SK-N-DZ (cell line): ENCODE measurements at places on chromosomes 5 and 9.

DNA sequence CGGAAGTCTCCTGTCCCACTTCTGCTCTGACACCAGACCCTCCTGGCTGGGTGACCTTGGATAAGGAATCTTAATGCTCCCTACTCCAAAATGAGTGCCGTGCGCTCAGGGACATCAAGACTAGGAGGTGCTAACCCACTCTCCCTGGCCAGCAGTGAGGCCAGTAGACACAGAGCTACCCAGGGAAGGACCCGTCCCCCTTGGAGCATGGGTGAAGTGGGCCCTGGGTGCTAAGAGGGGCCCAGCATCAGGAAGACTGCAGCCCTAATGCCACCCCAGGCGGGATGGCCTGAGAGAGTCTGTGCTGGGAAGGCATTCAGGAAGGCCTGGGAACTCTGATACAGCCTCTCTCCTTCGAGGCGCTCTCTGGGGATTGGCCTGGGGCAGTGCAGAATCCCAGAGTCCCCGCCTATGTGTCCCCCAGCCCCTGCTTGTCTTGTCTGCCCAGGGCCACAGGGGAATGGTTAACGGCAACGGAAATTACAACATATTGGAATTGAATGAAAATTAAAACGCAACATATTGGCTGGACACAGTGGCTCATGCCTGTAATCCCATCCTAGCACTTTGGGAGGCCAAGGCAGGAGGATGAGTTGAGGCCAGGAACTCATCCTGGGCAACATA is 29.7 kb upstream of the RNU6ATAC start:
- DNase-seq: no peak

DNA sequence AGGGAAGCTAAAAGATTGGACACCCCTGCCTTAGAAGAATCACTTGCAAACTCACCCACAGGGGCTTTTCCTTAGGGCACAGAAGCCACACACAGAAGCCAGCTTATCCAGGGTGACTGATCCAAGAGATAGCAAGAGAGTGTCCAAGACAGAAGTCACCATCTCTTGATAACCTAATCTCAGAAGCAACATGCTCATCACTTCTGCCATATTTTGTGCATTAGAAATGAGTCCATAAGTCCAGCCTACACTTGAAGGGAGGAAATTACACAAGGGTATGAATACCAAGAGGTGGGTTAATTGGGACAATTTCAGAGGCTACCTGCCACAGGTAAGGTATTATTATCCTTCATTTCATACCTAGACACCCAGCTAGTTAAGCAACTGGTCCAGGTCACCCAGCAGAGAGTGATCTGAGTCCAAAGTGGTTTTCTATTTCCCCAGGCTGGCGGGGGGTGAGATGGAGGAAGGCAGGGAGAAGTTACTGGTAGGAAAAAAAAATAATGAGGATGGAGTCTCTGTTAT is 3.7 kb upstream of the ERGIC1 start:
- no peak for DNase-seq

DNA sequence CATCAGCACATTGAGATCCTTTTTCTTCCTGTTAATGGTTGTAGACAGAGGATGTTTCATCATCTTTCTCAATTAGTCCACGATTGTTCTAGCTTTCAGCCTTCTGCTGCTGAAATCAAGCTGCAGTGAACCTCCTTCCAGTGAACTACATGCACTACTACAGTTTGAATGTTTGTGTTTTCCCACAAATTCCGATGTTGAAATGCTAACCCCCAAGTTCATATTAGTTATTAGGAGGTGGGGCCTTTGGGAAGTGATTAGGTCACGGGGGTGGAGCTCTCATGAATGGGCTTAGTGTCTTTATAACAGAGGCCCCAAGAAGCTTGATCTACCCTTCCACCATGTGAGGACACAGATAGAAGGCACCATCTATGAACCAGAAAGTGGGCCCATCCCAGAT is 32.9 kb downstream of the NSG2 start:
- no peak for DNase-seq

GRCh38 chr5:176725521-176726280 is 78.4 kb downstream of the TSPAN17 start:
- no peak for DNase-seq

- DNase-seq: no peak
Observed at GRCh38 chr5:173832386-173832785, 55.8 kb upstream of the CPEB4 start.

GRCh38 chr9:92181296-92181695 is 66.1 kb upstream of the SPTLC1 start:
- DNase-seq: no peak

- no peak for DNase-seq
Observed at GRCh38 chr5:6540111-6540827, 91.6 kb downstream of the UBE2QL1 start.

GRCh38 chr5:10303699-10304170 is 4.0 kb downstream of the CMBL start:
- DNase-seq: no peak

DNA sequence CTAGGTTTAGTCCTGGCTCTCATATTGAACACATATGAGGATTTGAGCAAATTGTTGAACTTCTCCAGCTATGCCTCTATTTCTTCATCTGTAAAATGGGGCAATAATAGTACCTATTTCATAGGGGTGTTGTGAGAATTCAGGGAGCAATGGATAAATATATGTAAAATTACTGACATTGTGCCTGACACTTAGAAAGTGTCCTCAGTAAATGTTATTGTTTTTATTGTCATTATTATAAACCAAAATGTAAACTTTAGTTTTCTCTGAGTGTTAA is 101.7 kb downstream of the ANGPTL2 start:
- no peak for DNase-seq

DNA sequence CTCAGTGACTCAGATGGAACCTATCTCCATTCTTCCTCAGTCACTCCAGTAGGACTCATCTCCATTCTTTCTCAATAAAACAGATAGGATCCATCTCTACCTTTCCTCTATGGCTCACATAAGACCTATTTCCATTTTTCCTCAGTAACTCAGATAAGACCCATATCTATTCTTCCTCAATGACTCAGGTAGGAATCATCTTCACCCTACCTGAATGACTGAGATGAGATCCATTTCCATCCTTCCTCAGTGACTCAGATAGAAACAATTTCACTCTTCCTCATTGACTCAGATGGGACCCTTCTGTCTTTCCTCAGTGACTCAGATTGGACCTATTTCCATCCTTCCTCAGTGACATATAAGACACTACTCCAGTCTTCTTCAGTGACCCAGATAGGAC is 165.1 kb downstream of the FBXO4 start:
- DNase-seq: no peak

- no peak for DNase-seq
Observed at GRCh38 chr9:79617395-79617794, 45.6 kb downstream of the TLE4 start.

- DNase-seq: no peak
Observed at GRCh38 chr9:24351973-24352372, 193.7 kb downstream of the IZUMO3 start.

DNA sequence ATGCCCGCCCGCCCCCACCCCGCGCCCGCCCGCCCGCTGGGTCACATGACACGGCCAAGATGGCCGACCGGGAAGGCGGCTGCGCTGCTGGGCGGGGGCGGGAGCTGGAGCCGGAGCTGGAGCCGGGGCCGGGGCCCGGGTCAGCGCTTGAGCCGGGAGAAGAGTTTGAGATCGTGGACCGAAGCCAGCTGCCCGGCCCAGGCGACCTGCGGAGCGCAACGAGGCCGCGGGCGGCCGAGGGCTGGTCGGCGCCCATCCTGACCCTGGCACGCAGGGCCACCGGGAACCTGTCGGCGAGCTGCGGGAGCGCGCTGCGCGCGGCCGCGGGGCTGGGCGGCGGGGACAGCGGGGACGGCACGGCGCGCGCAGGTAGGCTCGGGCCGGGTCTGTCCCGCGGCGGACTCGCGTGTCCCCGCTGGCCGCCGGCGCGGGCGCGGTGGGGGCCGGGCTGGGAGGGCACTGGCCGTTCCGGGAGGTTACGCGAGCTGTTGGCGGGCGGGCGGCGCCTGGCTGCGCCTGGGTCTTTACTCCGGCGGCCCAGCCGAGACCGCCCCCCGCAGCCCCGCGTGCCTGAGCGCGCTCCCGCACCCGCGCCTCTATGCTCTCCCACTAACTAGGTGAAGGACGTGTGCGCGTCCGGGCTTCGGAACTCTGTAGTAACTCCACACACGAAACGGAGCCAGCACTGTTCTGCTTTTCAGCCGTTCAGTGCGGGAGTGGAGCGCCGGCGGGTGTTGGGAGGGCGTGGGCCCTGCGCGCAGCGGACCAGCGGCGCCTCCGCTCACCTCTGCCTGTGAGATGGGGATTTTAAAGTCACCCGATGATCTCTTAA is at the start of gene RUFY1:
TSS of gene RUFY1 (plus strand) at position 44 of the 832 bp plus-strand sequence. CDS start at position 60, 16 bp downstream.
- peak; percentile 65 for DNase-seq

DNA sequence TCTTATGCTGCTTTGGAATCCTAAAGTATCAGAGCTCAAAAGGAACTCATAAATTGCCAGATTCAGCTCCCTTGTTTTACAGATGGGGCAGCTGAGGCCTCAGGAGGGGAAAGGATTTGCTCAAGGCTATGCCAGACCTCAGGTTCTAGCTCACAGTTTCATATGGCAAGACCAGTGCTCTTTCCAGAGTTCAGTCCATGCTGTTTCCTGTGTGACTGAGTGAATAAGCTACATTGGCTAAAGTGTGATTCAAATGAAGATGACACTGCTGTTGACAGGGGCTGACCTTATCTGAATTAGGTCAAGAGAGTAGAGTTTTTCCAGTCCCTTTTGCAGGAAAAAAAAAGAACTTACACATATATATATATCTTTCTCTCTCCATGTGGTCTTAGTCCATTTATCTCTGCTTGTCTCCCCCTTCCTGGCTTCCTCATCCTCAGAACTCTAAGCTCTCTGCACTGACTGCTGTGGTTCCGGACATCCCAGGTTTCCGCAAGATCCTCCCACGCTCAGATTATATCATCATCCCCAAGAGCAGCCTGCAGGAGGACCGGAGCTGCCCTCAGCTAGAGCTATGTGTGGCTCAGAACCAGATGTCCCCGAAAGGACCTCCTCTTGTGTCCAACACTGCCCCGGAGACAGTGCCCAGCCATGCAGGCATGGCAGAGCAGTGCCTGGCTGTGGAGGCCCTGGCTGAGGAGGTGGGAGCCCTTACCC is 9.3 kb downstream of the HMGXB3 start:
- no peak for DNase-seq

DNA sequence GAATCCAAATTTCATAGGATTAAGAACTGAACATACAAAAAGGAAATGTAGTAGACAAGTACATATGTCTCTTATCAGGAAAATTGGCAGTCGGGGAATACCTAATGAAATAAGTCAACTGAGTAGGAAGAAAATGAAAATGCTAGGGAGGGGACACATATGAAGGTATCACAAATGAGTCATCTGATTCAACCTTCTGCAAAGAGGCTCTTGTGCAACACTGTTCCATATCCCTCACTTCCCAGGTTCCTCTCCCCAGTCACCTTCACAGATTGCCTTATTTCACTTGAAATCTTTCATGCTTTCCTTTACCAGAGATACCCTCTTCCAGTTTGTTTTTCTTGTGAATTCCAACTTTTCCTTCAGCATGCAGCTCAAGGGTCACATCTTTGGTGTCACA is 139.0 kb downstream of the RFX3 start:
- DNase-seq: no peak

DNA sequence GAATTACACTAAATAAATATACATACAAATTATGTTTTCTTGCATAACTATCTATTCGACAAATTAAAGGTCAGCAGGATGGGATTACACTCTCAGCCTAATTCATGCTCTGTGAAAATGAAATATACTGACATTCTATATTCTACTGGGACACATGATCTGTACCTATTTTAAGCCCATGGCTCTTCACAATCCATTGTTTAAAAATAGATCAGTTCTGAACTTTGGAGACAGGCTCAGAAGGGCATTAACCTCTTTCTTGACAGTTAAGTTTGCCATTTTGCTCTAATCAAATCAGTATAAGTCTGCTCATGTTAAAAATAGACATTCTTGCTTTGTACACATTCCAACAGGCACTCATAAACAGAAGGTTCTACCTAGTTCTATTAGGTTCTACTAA is 361.2 kb downstream of the HCN1 start:
- no peak for DNase-seq

GRCh38 chr5:93911609-93912008 is 170.2 kb upstream of the POU5F2 start:
- no peak for DNase-seq

GRCh38 chr9:120360046-120360445 is 219.9 kb downstream of the CDK5RAP2 start:
- no peak for DNase-seq

DNA sequence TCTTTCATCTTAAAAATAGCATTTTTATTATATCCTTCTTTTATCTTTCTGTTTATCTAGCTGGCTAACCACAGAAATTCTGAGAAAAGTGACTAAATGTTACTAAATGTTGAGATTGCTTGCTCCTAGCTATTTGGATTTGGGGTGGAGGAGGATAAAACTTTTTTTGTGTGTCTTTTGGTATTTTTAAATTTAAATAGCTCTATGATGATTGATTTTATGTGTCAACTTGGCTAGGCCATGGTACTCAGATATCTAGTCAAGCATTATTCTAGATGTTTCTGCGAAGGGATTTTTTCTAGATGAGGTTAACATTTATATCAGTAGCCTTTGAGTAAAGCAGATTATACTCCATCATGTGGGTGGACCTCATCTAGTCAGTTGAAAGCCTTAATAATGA is 75.0 kb downstream of the GCNT1 start:
- DNase-seq: no peak

DNA sequence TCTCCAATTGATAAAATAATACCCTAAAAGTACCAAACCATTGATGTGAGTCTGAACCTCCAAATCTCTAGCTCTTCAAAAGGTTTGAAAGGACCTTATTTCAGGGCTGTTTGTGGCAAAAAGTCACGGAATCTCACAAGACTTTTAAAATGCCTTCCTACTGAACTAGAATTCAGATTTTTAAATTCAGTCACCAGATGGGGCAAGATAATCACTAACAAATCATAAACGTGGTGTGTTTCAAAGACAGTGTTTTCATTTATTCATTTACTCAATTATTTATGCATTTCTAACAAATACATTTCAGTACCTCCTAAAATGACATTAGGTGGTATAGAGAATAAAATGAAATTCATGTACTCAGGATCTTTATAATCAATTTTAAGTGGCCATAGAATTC is 68.2 kb upstream of the SMC2 start:
- DNase-seq: no peak

- DNase-seq: no peak
Observed at GRCh38 chr5:115641948-115642347, 16.1 kb upstream of the TMED7 start.

GRCh38 chr9:124708633-124709291 is 62.3 kb downstream of the NR6A1 start:
- DNase-seq: no peak

- DNase-seq: no peak
Observed at GRCh38 chr5:132663771-132664695, 6.1 kb downstream of the IL13 start.
